ENCODE measurements at places on chromosomes 16 and 17.

DNA sequence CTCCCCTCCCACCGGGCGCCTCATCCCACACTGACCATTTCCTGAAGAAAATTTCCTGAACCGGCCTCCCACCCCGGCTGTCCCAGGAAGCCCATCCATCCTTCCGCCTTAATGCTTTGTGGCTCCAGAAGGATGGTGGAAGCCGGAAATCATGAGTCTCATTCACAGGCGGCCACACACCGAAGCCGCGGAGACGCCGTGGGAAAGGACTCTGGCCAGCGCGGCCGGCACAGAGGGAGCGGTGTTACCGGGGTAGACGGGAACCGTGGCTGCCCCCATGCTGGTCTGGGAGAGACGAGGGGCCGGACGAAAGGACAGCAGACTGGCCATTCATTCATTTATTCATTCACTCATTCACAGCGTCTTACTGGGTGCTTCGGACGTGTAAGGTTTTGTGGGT, 326.8 kb downstream of the SEC14L1 start:
- DNase-seq = no peak

DNA sequence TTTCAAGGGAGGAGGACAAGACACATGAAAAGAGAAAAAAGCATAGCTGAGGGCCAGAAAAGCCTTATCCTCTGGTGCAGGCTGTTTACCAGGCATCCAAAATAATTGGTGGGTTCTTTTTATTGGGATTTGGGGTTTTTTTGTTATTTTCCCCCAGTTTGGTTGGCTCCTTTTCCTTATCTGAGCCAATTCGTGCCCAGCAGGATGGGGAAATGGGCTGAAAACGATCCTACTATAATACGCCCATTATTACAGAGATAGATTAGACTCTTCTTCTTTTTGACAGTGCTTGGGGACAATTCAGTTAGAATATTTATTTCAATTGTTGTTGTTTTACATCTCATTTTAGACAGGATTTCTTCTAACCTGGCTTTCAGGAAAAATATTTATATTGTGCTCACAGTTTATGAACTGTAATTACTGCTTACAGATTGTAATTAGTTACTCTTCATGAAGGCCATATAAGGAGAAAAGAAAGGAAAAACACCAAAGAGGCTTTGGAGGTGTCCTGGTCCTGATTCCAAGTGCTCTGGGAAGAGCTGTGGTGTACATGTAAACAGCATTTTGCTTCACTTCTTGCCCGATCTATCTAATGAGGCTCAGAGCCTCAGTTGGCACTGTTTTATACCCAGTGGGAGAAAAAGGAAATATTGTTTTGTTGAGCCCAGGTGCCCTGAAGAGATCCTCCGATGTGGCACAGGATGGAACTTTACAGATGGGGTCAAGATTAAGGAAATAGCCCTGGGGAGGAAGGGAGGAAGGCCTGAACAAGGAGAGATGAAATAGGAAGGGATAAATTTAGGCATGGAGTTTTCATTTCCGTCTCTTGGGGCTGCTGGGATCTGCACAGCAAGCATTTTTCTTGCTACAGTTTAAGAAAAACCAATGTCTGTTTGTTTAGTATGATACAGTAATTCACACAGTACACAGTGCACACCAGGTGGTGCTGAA, 611 bp upstream of the ANKRD40 start:
- DNase-seq = no peak

- peak; percentile 40 for DNase-seq
Observed at GRCh38 chr17:6567528-6568183, 11.3 kb upstream of the PITPNM3 start.

- no peak for DNase-seq
Observed at GRCh38 chr16:63714876-63715275, 1407.0 kb downstream of the CDH11 start.

DNA sequence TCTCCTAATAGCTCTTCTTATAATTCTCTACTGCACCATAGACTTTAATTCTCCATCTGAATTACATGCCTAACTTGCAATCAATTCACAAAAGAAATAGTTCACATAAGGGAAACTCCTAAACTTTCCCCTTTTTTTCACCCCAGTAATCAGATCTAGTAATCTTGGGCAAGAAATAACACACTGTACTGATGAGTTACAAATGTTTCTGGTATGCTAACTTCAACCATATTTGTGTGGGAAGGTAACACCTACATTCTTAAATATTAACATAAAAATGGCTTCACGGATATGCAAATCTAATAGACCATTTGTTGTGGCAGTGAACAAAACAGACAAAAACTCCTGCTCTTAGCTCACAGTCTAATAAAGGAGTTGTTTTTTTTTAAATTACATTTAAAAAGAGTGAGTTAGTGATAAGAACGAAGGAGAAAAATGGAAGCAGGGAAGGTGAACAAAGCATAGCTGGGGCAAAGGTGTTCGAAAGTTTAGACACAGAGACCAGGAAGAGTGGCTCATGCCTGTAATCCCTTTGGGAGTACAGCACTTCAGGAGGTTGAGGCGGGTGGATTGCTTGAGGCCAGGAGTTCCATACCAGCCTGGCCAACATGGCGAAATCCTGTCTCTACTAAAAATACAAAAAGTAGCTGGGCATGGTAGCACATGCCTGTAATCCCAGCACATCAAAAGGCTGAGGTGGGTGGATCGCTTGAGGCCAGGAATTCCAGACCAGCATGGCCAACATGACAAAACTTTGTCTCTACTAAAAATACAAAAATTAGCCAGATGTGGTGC, 34.8 kb downstream of the CMTM3 start:
- DNase-seq = no peak

GRCh38 chr17:80877729-80878303, 113.8 kb upstream of the CHMP6 start:
- no peak for DNase-seq

DNA sequence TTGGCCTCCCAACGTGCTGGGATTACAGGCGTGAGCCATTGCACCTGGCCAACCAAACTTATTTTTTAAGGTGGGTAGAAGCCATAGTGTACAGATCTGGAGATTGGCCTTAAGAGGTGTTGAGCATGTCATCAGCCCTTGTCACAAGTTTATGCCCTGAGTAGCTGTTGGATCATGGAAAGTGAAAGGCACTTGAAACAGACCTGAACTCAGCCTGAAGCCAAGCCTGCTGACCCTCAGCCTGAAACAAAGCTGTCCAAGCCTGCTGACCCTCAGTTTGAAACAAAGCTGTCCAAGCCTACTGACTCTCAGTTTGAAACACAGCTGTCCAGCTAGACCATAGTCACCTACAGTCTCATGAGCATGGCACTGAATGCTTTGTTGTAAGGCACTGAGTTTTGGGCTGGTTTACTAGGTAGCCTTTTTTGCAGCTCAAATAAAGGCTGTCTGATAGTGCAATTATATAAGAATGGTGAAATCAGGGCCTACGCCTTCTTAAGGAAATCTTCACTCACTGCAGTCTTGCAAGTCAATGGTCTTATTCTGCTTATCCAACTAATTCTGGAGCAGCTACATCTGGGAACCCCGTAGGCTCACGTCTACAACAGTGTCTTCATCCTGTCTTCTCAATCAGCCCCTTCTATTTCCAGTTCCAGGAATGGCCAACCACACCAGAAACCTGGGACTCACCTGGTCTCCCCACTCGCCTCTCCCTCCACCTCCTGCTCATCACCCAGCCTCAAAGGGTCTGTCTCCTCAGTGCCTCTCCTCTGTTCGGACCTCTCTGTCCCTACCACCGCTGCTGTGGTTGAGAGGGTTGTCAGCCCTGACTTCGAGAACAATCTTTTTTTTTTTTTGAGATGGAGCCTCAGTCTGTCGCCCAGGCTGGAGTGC, 2.9 kb upstream of the NPIPB15 start:
- DNase-seq = no peak

GRCh38 chr17:33968350-33969044, 286.6 kb upstream of the CCL2 start:
- no peak for DNase-seq

DNA sequence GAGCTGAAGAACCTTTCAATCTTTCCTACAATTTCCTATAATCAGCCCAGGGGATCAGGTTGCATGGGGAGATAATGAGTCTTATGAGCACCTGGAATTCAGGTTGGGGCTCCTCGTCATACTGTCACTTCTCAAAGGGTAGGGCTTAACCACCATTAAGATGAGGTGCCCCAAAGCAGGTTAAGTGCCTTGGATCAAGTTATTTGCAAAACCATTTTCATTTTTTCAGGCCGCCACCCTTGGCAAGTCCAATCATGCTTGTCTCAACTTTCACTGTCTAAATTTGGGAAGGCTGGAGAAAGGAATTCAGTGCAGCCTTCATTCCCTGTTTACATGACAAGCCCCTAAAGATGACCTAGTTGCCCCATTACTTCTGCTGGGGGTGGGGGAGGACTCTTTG, 44.9 kb upstream of the TANGO6 start:
- DNase-seq = no peak

DNA sequence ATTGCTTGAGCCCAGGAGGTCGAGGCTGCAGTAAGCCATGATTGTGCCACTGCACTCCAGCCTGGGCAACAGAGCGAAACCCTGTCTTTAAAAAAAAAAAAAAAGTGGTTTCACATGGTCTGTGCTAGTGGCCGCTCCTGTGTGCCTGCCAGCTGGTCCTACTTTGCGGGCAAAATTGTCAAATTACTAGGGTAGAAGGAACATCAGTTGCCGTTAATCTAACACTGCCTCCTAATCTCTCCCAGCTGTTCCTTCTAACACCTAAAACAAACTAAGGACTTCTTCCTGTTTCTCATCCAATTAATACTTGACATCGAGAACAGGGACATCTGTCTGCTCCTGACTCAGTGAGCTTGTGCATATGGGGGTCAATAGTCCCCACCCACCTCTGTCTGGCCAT, 23.9 kb downstream of the TMEM11 start:
- no peak for DNase-seq

- DNase-seq = no peak
Observed at GRCh38 chr16:1093284-1094123, 2.5 kb downstream of the C1QTNF8 start.

DNA sequence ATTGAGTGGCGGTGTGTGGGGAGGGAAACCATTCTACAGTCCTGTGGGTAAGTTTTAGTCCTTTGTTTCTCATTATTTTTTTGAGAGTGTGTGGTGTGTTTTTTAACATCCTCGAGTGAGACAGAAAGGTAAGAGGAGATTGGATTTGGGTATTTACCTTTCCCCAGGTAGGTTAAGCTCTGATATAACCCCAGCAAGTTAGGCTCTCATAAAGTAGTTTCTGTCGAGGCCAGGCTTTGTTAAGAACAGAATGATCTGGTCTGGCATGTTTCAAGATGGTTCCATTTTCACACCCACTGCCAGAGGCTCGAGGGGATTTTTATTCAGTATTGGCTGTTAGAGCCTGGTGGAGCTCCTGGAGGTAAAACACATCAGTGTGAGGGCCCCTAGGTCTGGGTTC, 62.9 kb downstream of the BCAS3 start:
- no peak for DNase-seq

GRCh38 chr16:35391328-35391727, 1931.9 kb downstream of the TP53TG3F start:
- no peak for DNase-seq

DNA sequence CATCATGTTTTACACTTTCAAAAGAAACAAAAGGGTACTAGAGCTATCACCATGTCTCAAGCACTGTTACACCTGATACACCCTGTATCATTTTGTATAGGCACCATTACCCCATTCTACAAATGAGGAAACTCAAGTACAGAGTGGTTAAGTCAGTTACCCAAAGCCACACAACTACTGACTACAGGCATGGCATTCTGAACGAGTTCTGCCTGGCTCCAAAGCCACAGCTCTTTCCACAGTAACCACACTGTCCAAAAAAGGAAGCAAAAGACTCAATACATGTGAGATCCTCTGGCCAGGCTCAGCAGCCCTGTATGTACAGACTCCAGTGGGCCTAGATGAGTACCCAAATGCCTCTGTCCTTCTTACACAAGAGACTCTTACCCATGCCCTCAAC, 4.7 kb downstream of the DYNC1LI2 start:
- no peak for DNase-seq

DNA sequence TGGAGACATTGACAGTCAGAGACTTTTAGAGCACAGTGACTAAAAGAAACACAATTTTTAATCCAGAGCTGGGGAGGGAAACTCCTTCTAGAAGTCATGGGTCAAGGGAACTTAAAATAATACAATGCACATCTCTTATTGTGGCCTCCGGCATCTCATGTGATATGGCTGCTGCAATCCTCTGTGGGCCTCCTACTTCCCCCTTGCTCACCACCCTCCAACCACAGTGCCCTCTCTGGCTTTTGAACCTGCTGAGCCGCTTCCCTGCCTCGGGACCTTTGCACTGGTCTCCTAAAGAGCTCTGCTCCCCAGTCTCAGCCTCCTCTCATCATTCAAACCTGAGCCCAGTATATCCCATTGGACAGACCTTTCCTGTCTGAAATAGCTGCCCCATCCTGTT, 47.6 kb downstream of the HS3ST2 start:
- no peak for DNase-seq

GRCh38 chr17:77475016-77475976, 334.5 kb downstream of the SEC14L1 start:
- DNase-seq = no peak

Data from vagina (tissue), 2 donors.